ENCODE measurements at places on chromosomes 2 and 18.

DNA sequence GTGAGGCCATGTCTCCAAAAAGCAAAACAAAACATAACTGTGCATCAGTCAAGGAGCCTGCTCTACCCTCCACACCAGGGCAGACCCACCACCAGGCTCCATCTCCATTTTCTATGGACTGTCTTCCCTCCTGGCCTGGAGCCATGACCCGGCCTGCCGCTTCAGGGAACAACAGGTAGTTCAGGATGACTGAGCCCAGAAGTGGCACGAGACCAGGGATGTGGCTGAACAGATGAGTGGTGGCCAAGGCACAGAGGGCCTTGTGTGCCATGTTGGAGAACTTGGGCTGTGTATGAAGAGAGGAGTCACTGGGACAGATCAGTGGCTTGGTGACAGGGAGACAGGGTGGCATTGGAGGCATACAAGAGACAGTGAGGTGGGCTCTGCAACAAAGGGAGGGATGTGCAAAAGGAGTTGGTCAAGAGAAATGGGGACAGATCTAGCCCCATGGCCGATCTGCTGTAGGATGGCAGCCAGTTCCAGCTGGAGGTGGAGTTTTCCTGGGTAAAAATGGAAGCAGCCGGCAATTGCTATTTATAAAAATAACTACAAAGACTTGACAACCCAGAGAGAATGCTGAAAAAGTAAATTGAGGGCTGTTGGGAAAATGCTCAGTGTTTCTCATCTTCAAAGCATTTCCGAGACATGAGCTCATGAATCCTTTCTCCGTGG, 35.0 kb downstream of the TMEM177 start:
- DNase-seq: no peak

DNA sequence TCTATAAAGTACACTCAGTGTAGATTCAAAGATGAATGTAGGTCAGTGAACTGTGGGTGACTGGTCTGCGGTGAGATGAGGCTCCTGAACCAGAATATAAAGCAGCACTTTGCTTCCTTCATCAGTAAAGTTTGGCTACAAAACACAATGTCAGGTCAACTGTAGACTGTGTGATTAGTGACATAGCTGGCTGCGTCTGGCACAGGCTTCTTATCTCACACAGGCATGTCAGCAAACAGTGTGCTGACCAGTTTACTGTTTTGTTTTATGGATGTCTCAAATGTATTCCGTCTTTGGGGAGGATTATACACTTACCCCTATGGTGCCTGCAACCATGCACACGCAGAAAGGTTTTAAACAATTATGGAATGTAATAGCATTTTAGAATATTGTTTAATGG, 87.1 kb downstream of the ZNF236 start:
- no peak for DNase-seq

DNA sequence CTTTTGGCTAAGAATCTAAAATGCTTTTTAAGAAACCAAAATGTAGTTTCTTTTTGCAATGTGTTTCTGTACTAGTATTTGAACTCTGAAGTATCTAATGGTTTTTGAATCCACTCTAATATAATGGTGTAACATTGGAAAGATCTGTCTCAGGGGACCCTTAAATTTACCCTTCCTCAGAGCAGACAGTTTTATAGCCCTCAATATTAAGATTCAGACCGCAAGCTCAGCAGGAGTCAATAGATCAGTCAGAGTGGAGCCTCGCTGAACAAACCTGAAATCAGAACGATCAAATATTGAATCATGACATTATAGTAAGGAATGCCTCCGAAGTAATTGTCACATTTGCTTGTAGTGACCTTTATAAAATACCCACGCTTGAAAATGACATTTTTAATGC, 18.3 kb downstream of the SGPP2 start:
- no peak for DNase-seq

GRCh38 chr2:88320076-88320773, 132.3 kb downstream of the FOXI3 start:
- DNase-seq: no peak

DNA sequence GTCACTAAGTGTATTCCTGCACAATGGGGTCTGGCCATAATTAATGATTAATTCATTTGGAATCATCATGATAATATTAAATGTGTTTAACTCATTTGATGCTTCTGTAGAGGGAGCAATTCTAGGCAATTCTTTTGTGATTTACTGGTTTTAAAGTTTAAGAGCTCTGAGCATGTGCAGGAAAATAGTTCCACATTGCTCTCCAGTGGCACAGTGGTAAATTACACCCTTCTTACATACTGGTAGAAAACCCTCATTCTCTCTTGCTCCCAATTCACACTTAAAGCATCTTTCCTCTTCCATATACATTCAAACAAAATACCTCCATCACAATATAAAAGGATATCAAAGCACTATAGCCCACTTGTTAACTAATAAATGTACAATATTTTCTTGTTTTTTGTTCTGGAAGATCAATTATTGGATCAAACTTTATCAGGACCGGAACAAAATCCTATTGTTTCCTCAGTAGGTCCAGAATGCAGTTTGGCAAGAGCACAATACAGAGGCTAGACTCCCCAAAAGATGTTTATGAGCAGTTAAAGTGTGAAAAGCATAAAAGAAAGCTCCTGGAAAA, 844.3 kb downstream of the MBD2 start:
- DNase-seq: no peak

DNA sequence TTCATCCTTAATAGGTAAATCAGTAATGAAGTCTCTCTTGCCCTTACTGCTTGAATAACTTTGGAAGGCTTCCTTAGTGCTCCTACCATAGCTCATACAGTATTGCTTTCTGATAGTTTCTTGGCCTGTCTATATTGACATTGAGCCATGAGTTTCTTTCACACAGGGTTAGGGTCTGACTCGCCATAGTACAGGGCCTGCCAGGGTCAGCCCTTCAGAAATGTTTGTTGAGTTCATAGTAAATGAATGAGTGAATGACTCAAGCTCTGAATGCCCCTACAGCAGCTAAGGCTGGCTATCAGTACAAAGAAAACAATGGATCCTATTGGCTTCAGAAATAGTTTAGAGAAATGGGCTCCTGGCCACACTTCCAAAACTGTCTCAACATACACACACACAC, 65.0 kb upstream of the LRATD1 start:
- no peak for DNase-seq

GRCh38 chr2:24571828-24572442, 80.9 kb downstream of the NCOA1 start:
- no peak for DNase-seq

DNA sequence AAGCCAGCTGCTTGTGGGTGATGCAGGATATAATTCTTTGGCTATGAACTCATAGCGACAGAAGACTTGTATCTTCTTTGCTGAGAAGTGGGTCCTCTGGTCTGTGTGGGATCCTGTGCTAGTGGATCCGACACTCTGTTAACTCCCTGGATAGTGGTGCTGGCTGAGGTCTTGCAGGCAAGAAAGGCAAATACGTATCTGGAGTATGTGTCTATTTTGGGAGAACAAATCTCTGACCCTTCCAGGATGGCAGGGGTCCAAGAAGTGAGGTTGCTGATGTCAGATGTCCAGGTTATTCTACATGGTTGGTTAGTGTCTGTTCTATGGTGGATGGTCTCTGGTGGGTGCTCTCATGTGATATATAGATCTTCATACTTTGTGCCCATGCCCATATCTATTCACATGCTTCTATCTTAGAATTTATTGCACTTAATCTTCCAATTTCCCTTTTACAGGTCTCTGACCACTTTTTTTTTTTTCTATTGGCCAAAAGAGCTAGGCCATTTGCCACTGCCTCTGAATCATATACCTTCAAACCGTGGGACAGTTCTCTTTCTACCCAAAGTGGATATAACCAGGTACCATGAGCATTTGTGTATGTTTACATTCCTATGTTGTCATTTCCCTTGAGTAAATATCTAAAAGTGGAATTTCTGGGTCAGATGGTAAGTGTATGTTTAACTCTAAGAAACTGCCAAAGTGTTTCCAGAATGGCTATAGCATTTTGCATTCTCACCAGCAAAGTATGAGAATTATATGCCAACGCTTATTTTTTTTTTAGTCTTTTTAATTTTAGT, 45.1 kb upstream of the RBMS1 start:
- no peak for DNase-seq

DNA sequence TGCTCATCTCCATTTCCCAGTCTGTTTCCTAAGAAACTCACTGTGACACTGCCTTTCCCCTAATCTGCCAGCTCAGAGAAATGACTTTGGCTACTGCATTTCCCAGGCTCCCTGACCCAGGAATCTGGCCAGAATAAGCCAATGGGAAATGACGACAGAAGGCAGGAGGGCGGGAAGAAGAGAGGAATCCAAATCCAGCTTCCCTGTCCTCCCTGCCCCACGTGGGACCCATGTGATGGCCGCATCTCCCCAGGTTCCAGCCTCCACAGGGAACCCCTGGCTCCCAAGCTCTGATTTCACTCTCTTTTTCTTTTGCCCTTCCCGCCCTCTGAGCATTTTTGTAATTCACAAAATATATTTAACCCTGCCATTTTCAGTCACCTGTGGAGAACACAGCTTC, 37.8 kb upstream of the RAB12 start:
- no peak for DNase-seq

GRCh38 chr18:8623549-8624106, 14.4 kb downstream of the RAB12 start:
- DNase-seq: no peak

- DNase-seq: no peak
Observed at GRCh38 chr2:134988994-134989605, 58.1 kb downstream of the MAP3K19 start.

DNA sequence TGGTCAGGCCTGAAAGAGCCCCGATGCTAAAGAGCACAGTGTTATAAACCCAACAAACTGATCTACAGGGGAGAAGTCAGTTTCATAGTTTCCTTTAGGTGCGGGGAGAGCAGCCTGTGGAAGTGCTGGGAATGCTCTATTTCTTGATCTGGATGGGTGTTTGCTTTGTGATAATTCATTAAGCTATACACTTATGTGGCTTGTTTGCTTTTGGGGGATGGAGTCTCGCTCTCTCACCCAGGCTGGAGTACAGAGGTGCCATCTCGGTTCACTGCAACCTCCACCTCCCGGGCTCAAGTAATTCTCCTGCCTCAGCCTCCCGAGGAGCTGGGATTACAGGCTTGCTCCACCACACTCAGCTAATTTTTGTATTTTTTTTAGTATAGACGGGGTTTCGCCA, 30.1 kb upstream of the CEP68 start:
- no peak for DNase-seq

- DNase-seq: no peak
Observed at GRCh38 chr2:36147670-36148390, 207.7 kb upstream of the CRIM1 start.

- DNase-seq: no peak
Observed at GRCh38 chr2:122138561-122138960, 383.1 kb downstream of the TSN start.

DNA sequence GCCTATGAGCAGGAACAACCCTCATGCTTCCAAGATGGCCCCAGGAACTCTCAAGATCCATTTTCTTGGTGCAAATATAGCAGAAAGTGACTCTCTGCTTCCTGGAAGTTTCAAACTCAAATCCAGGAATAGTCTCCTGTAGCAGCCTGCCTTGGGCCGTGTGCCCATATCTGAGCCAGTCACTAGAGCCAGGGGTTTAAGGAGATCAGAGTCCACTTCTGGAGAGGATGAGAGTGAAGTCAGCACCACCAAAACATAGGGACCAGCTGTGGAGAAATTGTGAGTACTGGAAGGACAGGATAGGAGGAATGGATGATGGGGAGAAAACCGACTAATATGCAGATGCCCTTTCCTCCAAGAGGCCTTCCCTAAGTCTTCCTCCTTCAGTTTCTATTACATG, 33.2 kb downstream of the PSD4 start:
- no peak for DNase-seq

- DNase-seq: no peak
Observed at GRCh38 chr2:58476556-58476955, 235.4 kb upstream of the FANCL start.

DNA sequence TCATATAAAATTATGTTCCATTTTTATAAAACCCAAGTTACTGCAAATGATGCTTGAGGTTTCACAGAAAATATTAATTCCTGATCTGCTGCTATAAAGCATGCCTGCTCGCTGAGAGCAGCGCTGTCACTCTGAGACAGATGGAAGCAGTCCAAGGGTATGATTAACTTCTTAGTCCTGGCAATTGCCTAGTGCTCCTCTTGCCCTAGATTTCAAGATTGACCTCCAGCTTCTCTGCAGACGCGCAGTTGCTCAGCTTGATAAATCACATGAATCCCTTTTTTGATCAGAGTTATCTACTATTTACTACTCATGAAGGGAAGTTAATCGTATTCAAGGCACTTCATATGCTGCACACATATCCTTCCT, 154.6 kb upstream of the REV1 start:
- no peak for DNase-seq

GRCh38 chr2:152036611-152037469, 62.0 kb downstream of the CACNB4 start:
- peak; percentile 78 for DNase-seq

- no peak for DNase-seq
Observed at GRCh38 chr2:83071352-83071751, 1387.7 kb downstream of the SUCLG1 start.

DNA sequence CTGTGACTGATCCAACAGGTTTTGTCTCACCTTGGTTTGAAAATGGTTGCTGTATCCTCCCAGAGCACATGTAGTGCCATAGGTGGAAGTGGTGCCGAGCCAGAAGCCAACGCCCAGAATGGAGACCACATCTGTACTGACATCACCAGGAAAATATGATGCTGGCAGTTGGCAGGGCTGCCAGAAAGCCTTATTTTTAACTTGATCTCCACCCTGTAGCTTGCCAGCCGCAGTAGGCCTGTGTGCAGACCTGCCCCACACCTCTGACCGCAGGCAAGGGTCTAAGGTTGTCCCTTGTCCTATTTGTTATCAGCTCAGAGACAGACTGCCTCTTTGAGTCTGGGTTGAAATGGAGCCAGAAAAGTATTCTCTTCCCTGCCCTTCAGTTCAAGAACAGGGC, 123.5 kb upstream of the EML6 start:
- DNase-seq: no peak

DNA sequence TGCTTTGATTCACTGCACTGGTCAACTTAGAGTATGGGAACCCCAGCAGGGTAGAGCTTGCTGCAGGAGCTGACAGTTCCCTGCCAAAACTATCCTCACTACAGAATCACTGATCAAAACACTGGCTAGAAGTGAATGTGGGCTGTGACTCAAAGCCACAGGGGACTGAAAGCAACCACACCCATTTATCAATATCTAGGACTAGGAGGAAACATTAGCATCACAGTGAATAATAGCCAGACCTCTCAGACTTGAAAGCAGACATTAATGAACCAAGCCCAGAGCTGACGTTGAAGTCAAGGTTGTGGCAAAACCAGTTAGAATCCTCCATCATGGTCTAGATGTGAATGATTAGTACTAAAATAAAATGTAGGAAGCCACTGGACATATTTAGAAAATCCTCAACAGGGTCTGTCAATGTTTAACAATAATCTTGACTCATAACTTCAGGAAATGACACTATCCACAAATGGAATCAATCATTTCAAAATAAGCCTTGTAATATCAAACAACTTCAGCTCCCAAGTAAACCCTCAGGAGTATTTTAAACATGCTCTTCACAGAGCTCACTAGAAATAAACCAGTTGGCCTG, 131.4 kb downstream of the CDH20 start:
- no peak for DNase-seq
